ENCODE measurements at places on chromosomes 1 and 21.

DNA sequence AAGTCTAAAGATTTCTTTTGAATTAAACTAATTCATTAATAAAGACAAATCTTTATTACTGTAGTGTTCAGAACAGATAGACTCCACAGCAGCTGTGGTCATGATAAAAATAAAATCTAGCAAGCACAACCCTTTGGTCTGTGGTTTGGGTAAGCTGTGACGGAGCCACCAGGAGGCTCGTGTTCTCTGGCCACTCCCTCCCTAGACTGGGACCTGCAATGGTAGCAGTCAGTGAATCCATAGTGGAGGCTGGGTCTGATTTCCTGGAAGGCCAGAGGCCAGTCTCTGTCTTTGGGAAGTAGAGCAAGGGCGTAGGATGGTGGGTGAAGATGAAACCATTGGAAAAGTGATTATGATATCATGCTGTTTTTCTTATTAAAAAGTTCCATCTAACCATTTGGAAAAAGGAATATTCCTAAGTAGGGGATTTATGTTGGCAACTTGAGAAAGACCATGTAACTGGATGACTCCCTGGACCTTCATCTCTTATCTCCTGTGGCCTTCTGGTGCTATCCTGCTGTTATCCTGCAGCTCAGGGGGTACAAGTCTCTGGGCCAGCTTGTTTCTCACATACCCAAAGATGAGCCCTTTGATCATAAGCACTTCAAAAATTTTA, 39.0 kb downstream of the TENT5C start:
- DNase-seq = no peak

DNA sequence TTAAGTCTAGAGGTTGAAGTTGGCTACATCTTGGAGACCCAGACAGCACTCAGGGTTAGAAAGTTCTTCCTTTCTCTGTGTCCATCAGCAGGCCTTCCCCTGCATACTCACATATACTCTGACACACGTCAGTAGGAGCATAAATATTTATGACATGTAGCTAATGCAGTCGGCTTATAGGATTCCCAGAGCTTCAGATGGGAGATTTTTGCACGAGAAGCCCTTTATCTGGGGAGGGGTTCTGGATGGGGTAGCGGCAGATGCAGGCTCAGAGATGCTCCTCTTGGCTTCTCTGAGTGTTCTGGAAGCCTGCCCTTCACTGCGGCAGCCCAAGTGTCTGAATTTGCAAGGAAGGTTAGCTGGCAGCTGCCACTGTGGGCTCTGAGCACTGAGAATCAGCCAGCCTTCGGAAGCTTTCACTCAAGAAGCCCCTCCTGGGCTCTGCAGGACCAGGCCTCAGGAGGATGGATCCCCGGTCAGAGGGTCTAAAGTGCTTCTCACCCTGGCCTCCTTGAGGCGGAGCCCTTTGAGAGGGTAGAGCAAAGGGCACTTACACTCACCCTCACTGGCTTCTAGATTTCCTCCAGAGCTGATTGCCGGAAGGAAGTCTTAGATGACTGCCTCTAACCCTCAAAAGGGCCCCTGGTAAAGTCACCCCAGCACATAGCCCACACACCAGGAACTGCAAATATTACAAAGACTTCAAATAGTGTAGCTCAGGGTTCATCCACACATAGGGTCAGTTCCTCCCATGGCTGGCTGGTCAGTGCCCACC, 68.1 kb upstream of the NFASC start:
- no peak for DNase-seq

DNA sequence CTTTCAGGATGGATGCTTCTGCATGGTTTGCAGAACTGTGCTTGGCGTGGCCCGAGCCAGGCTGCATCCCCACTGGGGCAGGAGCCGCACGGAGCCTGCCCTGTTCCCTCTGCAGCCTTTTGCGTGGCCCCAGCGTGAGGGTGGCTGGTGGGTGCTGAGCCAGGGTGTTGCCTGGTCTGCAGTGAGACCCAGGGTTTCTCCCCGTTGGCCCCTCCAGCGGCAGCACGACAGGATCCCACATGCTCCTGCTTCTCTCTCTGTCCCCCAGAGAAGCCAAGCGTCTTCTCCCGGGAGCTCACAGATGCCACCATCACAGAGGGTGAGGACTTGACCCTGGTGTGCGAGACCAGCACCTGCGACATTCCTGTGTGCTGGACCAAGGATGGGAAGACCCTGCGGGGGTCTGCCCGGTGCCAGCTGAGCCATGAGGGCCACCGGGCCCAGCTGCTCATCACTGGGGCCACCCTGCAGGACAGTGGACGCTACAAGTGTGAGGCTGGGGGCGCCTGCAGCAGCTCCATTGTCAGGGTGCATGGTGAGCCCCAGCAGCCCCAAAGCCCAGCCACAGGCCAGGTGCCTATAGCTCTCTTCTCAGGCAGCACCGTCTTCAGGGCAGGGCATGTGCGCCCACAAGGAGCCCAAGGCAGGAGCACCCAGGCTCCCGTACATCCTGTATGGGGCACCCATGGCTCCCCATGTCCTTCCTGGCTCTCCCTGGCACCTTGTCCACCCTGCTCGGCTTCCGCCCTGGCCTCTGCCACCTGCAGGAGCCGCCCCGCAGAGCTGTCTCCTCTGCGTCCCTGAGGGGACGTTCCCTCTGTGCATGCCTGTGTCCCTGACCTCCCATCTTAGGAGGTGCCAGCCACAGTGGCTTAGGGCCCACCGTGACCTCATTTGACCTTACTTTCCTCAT, 78.9 kb downstream of the OBSCN start:
- no peak for DNase-seq

DNA sequence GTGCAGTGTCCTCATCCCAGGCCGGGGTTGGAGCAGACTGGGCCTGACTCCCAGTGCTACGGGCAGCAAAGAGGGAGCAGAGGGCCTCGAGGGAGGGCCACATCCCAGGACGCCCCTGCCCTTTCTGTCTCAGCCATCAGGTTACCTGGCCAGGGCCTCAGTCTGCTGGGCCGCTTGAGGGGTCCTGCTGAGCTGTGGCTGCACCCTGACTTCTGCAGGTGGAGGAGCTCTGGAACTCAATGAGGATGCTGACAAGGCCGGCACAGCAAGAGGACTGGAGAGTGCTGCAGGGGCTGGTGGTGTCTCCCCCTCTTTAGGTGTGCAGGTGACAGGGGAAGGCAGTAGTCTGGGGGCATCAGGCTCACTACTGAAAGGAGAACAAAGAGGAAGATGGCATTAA, 3.3 kb downstream of the ZNF692 start:
- DNase-seq = no peak

DNA sequence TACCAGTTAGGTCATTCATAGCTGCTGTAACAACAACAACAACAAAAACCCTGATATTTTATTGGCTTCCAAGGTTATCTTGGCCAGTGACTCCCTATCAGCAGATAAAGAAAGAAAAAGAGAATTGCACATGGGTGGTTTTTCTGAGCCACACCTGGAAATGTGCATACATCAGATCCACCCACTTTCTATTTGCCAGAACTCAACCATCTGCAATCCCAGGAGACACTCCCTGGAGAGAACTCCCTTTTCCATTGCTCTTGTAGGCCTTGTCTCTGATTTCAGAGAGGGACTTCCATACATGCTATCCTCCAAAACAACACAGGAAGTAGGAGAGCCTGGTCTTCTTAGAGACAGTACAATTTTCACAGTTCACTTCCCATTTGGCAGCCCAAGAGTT, 74.9 kb upstream of the ZC3H11B start:
- no peak for DNase-seq

GRCh38 chr1:159091607-159092031, 15.1 kb upstream of the AIM2 start:
- DNase-seq = peak; percentile 80

GRCh38 chr1:233614743-233615521, 1.0 kb downstream of the KCNK1 start:
- DNase-seq = no peak

- peak; percentile 94 for DNase-seq
Measured at GRCh38 chr1:8661185-8662110, 156.0 kb downstream of the RERE start.

DNA sequence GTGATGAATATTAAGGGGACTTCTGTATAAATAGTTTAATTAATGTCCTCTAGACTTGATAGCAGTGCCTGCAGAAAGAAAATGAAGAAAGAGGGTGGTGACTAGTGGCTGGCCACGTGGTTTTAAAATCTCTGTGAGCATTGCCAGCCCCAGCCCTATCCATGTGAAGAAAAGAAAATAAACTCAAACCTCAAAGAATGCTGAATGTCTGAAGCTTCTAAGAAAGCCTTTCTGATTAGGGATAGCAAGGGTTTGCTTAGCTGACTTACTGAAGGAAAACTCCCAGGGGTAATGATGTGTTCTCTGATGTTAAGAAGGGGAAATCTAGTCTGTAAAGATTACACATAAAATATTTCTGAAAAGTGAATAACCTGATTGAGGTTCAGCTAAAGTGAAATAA, 31.8 kb downstream of the ADGRL2 start:
- peak; percentile 89 for DNase-seq

DNA sequence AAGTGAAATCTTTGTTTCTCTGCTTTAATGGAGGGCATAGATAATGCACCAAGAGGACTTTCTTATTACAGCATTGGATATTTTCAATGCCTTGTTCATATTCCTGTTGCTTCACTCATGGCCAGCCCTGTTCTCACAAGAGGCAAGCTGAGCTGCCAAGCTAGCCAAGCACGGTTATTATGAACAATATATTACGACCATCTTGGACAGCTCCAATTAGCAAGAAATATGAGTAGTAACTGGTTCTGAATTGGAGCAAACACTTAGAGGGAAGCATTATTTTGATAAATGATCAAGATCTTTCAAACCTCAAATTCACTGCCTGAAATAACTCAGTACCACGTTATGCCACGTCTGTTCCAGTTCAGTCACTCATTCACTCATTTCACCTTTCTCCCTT, 159.8 kb downstream of the SETD4 start:
- DNase-seq = no peak

DNA sequence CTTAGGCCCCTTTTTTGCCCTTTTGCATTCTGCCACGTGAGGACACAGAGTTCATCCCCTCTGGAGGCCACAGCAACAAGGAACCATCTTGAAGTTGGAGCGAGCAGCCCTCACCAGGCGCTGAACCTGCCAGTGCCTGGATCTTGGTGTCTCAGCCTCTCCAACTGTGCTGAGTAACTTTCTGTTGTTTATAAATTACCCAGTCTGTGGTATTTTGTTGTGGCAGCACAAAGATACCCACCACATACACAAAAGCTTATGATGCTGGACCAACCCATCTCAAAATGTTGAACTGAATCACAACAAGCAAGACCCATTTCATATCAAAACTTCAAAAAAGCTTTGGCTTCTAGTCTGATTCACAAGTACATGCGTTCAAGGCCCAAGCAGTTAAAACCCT, 649.9 kb downstream of the KIF26B start:
- DNase-seq = no peak

DNA sequence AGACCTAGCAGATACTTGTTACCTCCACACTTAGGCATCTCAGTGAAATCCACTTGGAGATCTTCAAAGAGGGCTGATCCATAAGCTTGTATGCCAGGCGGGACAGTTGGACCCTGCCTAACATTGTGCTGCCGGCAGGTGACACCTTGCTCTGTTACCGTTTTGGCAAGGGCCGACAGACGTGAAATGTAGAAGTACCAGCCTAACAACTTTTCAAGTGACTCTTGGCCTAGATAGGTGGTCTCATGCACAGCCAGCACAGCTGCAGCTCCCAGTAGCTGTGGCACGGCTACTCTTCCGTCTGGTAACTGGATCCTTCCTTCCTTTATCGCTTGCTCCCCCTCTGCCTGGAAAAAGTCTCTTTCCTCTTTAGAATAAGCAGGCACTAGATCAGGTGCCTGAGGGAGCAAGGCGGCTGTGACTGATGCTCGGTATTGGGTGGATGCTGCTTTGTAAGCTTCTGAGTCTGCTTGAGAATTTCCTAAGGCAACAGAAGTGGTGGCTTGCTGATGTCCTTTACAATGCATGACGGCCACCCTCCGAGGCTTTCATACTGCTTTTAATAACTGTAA, 713.5 kb downstream of the AMY1C start:
- no peak for DNase-seq

GRCh38 chr1:51320967-51321923, 9.1 kb downstream of the TTC39A start:
- no peak for DNase-seq

DNA sequence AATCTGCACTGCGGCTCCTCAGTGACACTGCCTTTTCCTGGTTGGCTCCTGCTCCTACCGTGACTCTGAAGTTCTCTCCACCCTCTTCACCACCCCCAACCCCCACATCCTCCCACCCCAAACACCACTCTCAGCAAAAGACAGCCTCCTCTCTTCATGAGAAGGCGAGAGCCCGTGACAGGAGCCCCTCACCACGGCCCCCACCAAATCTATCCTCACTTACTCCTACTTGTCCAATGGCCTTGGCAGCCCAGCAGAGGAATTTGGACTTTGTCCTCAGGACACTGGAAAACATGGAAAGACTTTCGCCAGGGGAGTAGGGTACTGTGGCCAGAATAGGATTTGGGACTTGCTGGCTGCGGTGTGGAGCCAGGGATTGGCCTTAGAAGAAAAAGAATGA, 6.9 kb downstream of the TMEM125 start:
- DNase-seq = no peak

DNA sequence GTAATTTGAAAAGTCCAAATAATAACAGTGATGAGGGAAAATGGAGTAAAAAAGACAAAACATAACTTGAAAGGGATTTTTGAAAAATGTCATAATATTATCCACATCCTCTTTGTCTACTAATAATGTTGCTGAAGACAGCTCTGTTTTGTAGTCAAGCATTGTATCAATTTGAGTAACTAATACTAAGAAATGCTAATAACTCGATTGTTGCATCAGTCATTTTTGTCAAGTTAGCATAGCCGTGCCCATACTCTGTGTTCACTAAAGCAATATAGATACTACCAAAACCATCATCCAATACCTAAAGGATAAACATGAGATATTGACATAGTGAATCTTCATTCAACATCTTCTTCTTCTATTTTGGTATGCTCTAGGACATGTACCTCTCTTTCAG, 17.3 kb downstream of the PDC start:
- no peak for DNase-seq

DNA sequence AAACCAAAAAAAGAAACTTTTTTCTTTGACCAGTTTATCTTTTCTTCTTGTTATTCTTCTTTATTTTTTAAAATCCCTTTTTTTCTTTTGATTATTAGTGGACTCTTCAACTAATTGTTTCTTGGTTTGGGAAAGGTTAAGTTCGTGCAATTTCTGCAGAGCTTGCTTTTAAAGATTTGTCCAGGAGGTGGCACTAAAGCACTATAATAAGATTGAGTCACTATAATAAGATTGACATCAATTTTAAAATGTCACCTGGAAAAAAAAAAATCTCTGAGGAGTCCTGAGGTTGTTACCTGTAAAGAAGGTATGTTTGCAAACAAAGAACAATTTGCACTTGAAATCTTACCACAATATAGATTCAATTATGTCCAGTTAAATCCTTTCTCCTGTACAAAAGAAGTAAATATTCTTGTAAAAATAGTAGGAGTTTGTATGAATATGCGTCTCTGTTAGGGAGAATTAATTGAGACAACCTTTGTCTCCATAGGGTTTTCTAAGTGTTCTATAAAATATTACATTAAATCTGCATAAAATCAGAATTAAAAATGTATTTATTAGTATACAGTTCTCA, 166.7 kb downstream of the ADGRL4 start:
- DNase-seq = peak; percentile 63

Measured in fibroblast of mammary gland (primary cell).